ENCODE measurements at places on chromosomes 1 and 21. TPM values are rescaled to one million over a fixed set of nuclear protein-coding genes. Genes with fewer than 3 reads are reported as not detected.

ARHGAP30 gene
- total RNA-seq, result 116 TPM

FRRS1 gene
- total RNA-seq, result 3.3 TPM

OR2AK2 gene
- not detected for total RNA-seq

REN gene
- total RNA-seq, result not detected

MTARC2 gene
- total RNA-seq, result not detected

NOL9 gene
- total RNA-seq, result 37.5 TPM

LGR6 gene
- total RNA-seq, result 0.14 TPM

- no peak for DNase-seq
Observed at GRCh38 chr1:188137221-188137620, 1308.5 kb downstream of the PLA2G4A start.

- DNase-seq, result no peak
Observed at GRCh38 chr1:67726224-67726623, 41.2 kb downstream of the GADD45A start.

DNA sequence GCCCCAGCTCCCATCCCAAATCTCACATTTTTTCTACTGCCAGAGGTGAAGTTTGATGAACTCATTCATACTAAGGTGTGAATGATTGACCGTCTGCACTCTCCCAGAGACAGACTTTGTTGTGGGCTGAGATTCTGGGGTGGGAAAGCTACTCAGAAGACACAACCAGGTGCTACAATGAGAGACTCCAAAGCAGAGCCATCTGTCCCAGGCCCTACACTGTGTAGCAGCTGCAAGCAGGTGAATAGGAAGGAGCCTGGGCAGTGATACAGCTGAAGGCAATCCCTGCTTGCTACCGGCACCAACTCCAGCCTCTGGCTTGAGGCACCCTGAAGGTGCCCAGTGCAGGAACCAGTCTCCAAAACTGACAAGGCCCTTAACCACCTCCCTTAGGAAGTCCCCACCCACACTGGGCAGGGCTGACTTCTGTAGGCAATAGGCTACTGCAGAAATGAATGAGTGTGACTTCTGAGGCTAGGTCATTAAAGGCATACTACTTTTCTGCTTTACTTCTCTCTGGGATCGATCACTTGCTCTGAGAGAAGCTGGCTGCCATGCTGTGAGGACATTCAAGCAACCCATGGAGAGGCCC is 79.7 kb upstream of the RUNX3 start:
- DNase-seq, result no peak

DNA sequence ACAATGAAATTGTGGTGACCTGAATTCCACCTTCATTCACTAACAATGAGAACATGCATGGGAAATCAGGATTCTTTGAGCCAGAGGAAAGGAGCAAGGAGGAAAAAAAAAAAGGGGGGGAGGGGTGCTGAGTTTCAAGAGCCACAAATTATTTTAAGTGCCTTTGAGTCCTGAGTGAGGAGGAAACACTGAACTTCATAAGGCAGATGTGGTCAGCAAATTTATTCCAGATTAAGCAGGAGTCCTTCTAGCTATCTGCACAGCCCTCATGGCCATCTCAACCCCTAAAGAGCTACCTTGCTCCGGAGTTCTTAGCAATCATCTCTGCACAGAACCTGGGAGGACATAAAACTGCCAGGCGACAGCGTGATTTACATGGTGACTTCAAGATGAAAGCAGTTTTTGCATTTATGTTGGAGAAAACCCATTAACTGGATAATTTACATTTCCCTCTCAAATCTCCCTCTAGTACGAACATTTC is 21.7 kb downstream of the ASTN1 start:
- no peak for DNase-seq

- DNase-seq, result no peak
Observed at GRCh38 chr1:92859400-92860039, 27.7 kb downstream of the RPL5 start.

GRCh38 chr1:159077120-159077961 is 775 bp upstream of the AIM2 start:
- peak; percentile 97 for DNase-seq

DNA sequence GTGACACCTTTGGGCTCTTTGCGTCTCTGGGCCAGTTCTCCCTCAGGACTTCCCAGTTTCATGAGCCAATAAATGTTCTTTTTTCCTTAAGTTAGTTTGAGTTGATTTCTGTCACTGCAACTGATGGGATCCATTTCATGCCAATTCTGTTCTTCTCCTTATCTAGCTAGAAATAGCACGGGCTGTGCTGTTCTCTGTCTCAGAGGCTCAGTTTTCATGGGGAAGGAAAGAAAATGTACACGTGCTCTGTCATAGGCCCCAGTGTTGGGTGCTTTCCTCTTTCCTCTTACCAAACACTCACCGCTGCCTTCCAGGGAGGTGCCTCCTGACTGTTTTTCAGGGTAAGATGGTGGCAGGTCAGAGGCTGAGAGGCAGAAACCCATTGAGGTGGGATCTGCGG is 43.2 kb upstream of the ACTL8 start:
- no peak for DNase-seq
